Pancreas (tissue), 10 donors: ENCODE measurements at places on chromosomes 5 and 9. TPM values are rescaled to one million over a fixed set of nuclear protein-coding genes. Genes with fewer than 3 reads are reported as not detected.

The SAPCD2 gene
- total RNA-seq, result 0.09 TPM

The PROB1 gene
- total RNA-seq, result 0.24 TPM

The KIF12 gene
- 51.2 TPM for total RNA-seq

The BARHL1 gene
- total RNA-seq, result not detected

The TEX48 gene
- total RNA-seq, result not detected

The CEL gene
- total RNA-seq, result 14,874 TPM

The TIFAB gene
- total RNA-seq, result not detected

The FOXD1 gene
- not detected for total RNA-seq

The IPO11 gene
- total RNA-seq, result 10.5 TPM

The RORB gene
- total RNA-seq, result 0.09 TPM

The HCN1 gene
- 0.31 TPM for total RNA-seq

The PCDHGB3 gene
- 2.3 TPM for total RNA-seq

The C8G gene
- not detected for total RNA-seq

The SRD5A1 gene
- 8.2 TPM for total RNA-seq

The STPG3 gene
- not detected for total RNA-seq

The PCDHGB1 gene
- 1.5 TPM for total RNA-seq

The NNT gene
- total RNA-seq, result 48.0 TPM
